ENCODE measurements at places on chromosomes 11 and 22. TPM values are rescaled to one million over a fixed set of nuclear protein-coding genes. Genes with fewer than 3 reads are reported as not detected.

The MMP7 gene
- 1.3 TPM for total RNA-seq

The C11orf65 gene
- total RNA-seq, result 0.83 TPM

The NCR3LG1 gene
- 2.0 TPM for total RNA-seq

The ZNF202 gene
- 7.8 TPM for total RNA-seq

The MS4A12 gene
- total RNA-seq, result 1.4 TPM

The PKDREJ gene
- not detected for total RNA-seq

The PDE2A gene
- total RNA-seq, result 0.06 TPM

The DGKZ gene
- 92.5 TPM for total RNA-seq

The RIMBP3B gene
- total RNA-seq, result 0.64 TPM

The KCNQ1OT1 gene
- 0.57 TPM for total RNA-seq

The CCDC116 gene
- 0.26 TPM for total RNA-seq

DNA sequence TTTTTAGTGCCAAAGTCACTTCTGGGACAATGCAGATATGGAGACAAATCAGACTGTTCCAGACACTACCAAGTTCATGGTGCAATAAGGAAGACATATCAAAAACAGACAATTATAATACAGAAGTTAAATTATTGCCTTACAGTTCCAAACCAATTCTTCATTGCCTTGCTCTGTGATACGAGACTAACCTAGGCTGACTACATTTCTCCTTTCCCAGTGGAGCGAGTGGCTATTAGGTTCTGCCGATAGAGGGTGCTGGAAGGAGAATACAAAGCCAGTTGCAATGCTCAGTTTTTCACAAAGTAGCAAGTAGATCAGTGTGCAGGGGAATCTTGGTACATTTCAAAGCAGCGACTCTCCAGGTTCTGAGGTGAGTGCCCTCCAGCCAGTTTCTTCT, 67.8 kb downstream of the FAM168A start:
- DNase-seq, result no peak

DNA sequence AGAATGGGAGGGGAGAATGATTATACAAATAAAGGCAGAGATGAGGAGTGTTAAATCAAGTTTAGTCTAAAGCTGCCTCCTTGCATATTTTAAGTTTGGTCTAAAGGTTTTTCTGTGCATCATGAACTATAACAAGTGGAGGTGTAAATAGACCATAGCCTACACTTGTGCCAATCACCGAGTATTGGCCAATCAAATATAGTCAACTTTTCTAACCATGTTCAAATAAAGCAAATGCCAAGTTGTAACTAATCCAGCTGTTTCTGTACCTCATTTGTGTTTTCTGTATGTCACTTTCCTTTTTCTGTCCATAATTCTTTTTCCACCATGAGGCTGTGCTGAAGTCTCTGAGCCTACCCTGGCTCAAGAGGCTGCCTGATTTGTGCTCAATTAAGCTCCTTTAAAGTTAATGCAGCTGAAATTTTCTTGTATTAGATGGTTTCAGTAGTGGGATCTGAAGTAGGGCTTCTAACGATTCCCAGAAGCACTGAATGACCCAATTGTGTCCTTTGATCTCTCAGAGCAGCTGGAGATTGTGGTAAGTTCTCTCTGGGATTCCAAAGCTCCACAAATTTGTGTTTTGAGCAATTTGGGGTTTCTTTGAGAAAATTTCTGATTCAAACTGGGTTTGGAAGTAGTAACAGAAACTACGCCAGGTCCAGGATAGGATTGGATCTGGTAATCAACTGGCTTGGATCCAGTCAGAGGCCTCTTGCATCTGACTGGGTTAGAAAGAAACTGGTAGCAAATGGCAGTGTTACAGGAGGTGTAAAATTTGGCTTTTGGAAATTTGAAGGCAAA, 25.6 kb downstream of the OR5A2 start:
- DNase-seq, result no peak

- no peak for DNase-seq
Observed at GRCh38 chr11:5275369-5276110, 5.8 kb upstream of the HBE1 start.

- no peak for DNase-seq
Observed at GRCh38 chr11:67442504-67443404, 522 bp downstream of the CORO1B start.

DNA sequence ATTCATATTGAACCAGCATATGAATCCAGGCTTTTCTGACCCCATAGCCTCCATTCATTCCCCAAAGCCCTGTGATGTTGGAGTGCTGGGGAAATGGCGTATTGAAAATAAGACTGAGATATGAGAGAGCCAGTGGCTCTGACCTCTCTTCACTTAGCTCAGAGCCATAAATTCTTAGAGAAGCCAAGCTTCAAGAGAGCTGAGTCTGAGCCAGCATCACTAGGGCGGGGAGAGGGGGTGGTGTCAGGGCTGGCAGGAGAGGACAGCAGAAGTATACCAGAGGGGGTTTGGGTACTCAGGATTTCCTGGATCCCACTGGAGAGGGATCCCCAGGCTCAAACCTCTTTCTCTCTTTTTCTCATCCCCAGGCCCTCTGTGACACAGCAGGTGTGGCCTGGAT, 16.7 kb upstream of the MOGAT2 start:
- DNase-seq, result no peak

- DNase-seq, result no peak
Observed at GRCh38 chr11:337711-338110, 17.1 kb upstream of the IFITM3 start.

DNA sequence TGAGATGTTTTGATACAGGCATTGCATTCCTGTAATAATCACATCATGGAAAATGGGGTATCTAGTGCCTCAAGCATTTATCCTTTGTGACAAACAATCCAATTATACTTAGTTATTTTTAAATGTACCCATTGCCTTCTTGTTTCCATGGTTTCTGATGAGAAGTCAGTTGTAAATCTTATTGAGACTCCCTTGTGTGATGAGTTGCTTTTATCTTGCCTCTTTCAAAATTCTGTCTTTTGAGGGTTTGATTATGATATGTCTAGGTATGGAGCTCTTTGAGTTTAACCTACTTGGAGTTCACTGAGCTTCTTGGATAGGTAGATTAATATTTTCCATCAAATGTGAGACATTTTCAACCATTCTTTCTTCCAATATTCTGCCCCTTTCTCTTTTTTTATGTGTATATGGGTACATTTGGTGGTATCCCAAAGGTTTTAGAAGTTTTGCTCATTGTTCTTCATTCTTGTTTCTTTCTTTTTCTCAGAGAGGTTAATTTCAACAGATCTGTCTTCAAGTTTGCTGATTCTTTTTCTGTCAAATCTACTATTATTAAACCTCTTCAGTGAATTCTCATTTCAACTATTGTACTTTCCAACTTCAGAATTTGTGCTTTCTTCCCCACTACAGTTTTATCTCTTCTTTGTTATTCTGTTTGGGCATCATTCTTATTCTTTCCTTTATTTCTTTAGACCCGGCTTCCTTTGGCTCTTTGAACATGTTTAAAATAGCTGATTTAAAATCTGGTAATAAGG, 13.7 kb downstream of the NAGA start:
- DNase-seq, result no peak

GRCh38 chr22:24945430-24945829, 1.1 kb downstream of the LHFPL7 start:
- no peak for DNase-seq

DNA sequence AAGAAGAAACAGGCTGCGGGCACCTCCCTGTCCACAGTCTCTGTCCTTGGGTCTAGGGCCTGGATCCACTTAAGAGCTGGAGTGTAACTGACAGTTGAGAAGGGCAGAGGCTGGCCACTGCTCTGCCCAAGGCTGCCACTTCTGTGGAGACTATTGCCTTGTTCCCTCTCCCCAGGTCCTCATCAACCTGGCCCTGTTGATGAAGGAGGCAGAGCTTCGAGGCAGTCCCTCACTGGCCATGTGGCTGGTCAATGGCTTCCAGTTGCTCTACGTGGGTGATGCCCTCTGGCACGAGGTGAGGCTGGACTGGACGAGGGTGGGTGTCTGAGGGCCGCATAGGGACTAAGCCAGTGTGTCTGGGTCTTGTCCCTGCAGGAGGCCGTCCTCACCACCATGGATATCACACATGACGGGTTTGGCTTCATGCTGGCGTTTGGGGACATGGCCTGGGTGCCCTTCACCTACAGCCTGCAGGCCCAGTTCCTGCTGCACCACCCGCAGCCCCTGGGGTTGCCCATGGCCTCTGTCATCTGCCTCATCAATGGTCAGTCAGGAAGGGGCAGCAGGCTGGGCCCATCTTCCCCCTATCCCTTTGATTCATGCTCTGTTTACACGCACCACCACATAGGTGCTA, 2.8 kb downstream of the ZNHIT2 start:
- no peak for DNase-seq

- no peak for DNase-seq
Observed at GRCh38 chr22:46035380-46035741, 58.4 kb upstream of the WNT7B start.

DNA sequence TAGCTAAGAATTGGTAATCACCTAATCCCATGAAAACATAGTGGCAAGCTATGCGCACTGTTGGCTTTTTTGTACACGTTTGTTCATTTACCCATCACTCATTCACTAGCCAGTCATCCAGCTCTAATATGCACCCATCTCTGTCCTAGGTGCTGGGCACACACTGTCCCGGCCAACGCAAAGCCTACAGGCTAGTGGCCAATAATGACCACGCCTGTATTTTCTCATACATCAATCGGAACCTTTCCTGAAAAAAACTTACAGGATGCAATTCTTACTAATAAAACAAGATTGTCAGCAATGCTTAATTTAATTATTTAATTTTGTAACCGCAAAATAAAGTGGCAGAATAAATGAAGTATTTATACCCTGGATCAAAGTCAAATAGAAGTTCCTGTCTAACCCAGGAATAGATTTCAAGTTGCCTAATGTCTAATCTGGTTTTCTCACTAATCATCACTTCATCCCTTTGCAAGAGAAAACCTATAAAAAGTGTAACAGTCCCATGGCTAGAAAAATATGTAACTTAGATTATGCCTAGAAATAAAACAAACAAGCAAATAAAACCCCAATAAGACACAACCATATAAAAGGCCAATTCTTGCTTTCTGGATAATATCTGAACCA, 143.3 kb upstream of the BLID start:
- no peak for DNase-seq

DNA sequence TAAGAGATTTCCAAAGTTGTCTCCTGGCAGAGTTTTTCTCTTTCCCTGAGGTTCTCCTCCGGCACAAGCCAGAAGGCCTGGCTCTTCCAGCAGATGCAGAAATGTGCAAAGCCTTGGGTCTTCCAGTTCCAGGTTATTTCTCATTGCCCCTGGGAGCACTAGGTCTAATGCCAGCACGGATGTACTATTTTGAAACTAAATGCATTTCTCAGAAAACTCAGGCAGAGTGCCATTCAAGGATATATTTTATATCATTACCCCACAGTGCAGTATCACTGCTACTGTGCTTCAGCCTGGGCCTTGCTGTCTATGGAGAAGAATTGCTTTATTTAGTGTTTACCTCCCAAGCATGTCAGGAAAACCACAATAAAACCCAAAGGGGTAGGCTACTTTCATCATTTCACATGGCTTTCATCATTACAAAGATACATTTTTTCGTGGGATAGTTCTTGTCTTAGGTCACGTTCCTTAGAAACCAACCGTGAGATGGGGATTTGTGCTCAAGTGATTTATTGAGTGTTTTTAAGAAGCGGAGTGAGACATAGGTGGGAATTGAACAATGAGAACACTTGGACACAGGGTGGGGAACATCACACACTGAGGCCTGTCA, 22.4 kb upstream of the FZD4 start:
- DNase-seq, result no peak

DNA sequence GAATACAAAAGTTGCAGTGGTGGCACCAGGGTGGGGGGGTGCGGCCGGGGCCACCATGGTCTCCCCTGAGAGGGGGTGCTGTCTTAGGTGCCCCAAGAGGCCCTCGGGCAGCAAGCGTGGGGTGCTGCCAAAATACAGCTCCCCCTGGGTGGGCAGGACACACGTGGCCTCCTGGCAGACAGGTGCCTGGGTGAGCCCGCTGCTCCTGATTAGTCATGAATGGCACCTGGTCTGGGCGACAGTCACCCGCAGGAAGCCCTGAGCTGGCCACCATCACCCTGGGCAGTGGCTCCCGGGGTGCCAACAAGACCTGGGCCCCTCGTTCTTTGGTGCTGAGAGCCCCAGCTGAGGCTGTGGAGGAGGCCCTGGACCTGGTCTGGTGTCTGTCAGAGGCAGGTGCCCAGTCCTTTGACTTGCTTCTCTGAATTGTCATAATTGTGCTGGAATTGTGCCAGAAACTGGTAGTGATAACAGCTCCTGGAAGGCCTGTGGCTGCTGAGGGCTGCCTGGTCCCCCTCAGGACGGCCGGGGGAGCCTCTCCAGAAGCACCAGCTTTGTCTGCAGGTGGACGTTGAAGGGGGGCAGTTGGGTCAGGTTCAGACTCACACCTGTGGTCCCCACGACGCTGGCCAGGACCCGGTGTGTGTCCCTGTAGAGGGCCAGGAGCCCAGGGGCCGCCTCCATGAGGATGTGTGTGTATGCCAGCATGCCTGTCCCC, 14.8 kb downstream of the ALG12 start:
- DNase-seq, result no peak

DNA sequence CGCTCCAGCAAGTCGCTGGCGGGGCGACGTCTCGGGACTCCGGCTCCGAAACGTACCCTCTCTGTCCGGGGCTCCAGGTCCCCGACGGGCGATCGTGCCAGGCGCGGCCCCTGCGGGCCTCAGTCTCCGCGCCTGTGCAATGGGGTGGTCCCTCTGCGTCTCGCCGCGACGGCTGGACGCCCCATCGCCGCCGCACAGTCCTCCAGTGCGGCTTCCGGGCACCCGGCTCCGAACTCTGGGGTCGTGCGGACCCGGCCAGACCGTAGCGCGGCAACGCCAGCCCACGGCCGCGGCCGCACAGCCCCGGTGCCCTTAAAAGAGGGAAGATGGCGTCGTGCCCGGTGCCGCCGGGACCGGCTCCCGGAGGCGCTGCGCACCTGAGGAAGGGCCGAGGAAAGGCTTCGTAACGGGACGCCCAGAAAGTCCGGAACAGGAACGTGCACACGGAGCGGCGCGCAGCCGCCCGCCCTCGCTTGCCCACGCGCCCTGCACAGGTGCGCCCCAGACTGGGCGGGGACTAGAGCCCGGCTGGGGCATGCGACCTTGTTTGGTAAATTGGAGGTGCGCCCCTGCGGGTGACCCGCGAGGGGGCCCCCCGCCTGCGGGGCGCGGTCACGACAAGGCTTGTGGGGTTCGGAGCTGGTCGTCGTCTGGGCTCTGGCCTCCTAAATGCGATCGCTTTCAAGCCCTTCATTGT, 525 bp downstream of the BIK start:
- DNase-seq, result no peak

DNA sequence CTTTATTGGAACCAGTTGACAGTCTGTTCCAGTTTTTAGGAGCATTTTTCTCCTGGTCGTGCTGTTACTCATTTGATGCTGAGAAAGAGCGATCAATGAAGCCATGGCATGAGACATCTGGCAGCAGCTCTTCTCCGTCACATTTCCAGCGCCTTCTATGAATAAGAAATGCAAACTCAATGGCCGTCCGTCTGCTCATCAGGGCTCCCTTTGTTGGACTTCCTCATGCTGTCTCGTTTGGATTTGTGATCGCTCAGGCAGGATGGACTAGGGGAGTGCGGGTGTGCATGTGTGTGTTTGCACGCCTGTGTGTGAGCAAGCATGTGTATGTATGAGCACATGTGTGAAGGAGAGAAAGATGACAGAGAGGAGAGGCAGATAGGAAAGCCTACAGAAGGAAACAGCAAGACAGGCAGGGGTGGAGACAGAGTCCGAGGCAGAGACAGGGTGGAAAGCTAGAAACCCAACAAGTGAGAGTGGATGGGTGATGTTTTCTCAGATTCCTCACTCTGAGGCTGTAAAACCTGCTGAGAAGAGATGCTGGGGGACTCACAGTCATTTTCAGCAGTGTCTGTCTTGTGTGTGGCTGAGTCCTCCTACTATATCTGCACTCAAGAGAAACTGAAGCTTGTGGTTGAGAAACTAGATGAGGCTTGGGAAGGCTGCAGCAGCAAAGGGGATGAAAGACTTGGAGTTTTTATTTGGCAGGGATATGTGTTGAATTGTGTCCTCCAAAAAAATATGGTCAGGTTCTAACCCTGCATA, 56.0 kb upstream of the CLMP start:
- no peak for DNase-seq
